ENCODE measurements at places on chromosomes 2 and 18.

- no peak for DNase-seq
Measured at GRCh38 chr2:33606100-33606499, 7.0 kb upstream of the FAM98A start.

- no peak for DNase-seq
Measured at GRCh38 chr18:70301667-70302066, 12.8 kb downstream of the SOCS6 start.

- no peak for DNase-seq
Measured at GRCh38 chr2:169739351-169739750, 5.7 kb downstream of the KLHL23 start.

GRCh38 chr2:225413786-225414185, 14.3 kb downstream of the NYAP2 start:
- DNase-seq, result no peak

DNA sequence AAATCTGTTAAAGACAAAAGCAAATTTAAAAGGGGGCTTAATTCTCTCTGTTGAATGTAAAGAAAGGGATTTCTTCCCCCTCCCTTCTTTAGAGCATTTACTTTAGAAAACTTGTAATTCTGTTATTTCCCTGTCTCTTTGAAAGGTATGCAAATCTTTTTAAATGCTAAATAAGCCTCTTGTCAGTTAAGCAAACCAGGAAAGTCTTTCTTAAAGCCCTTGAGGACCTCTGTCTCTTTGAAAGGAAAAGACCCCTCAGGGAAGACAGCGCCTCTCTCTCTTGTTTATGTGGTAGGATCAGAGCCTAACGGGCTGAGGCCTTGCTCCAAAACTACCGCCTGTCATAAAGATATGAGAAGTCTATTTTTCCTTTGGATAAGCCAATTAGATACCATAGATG, 139.9 kb upstream of the CDH7 start:
- no peak for DNase-seq

GRCh38 chr2:95346231-95346737, 49.1 kb downstream of the KCNIP3 start:
- DNase-seq, result no peak

- no peak for DNase-seq
Measured at GRCh38 chr2:151907286-151908203, 79.3 kb upstream of the ARL5A start.

- no peak for DNase-seq
Measured at GRCh38 chr2:215677481-215677880, 241.6 kb upstream of the FN1 start.

GRCh38 chr2:138964418-138964817, 184.2 kb upstream of the NXPH2 start:
- DNase-seq, result no peak

- DNase-seq, result no peak
Measured at GRCh38 chr2:207243601-207244000, 77.9 kb upstream of the KLF7 start.

GRCh38 chr2:66466433-66466832, 31.5 kb downstream of the MEIS1 start:
- no peak for DNase-seq

GRCh38 chr2:42567806-42568400, 529 bp upstream of the MTA3 start:
- peak; percentile 1 for DNase-seq

GRCh38 chr2:222261504-222261903, 37.3 kb downstream of the PAX3 start:
- DNase-seq, result no peak

DNA sequence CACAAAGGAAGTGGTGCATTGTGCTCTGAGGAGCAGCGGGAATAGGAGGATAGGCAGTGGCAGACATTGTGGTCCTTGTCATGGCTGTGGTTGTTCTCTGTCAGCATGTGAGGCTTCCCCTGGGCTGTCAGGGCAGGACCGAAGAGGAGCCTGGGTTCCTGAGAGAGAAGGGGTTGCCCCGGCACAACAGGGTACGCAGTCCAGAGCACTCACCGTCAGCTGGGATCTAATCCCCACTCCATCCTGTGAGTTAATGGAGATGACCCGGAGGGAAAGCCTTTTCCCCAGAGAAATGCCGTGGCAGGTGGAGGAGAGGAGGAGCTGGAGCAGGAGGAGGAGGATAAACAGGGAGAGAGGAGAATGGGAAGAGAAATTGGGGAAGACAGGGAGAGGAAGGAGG, 396.7 kb upstream of the HS6ST1 start:
- no peak for DNase-seq

GRCh38 chr2:99238599-99238998, 16.9 kb downstream of the LYG2 start:
- no peak for DNase-seq

Measured in NCI-H1105 (cell line).